ENCODE measurements at places on chromosomes 2 and 18.

DNA sequence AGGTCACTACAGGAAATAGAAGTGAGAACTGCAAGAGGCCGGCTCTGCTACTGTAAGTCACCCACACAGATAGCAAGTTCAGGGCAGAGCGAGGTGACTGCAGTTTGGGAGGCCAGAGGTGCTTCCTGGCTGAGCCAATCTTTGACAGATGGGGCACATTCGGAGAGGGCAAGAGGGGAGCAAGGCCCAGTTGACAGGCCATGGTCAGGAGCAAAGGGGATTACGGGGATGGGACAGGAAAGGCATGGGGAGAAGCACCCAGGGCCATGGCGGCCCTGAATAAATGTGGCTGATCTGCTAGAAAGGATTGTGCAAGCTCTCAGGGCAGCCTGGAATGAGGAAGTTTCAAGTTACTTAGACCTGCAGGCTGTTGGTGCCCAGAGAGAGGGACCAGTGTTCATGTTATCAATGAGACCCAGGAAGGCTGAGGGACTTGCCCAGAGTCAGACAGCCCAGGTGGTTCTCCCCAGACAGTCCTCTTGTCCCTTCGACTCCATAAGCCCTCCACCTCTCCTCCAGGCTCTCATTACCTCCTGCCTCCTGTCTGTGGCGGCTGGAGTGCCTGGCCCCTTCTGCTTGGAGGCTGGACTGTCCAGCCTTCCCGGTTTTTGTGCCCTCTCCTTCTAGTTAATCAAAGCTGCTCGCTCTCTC is 123.3 kb downstream of the CTIF start:
- no peak for DNase-seq

DNA sequence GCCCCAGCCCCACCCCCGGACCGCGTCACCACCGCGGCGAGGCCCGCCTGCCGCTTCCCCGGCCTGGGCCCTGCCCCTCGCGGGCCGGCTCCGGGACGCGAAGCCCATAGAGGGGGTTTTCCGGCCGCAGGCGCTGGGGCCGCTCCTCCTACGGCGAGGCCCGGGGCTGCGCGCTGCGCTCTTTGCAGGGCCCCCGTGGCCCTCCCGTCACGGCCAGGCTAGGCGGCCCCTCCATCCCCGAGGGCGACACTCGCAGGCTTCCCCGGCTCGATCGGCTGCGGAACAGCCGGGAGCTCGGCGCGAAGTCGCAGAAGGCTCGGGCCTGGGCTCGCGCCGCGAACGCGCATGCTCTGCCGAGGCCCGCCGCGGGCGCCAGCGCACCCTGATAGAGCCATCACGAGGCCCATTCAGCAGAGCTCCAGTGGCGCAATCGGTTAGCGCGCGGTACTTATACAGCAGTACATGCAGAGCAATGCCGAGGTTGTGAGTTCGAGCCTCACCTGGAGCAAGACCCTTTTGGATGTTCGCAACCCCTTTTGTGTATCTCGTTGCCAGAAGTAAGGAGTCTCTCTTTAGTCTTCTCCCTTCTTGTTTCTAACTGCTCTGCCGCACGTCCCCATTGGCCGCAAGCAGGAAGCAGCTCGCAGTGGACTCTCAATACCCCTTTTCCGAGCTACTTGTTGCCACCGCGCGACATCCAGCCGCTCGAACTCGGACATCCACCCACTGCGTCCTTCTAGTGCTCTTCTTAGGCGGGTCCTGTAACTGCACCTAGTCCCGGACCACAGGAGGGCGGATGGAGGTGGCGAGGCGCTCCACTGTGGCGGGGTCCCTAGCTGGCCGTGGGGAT is 18.0 kb upstream of the HAAO start:
- DNase-seq, result peak; percentile 95

DNA sequence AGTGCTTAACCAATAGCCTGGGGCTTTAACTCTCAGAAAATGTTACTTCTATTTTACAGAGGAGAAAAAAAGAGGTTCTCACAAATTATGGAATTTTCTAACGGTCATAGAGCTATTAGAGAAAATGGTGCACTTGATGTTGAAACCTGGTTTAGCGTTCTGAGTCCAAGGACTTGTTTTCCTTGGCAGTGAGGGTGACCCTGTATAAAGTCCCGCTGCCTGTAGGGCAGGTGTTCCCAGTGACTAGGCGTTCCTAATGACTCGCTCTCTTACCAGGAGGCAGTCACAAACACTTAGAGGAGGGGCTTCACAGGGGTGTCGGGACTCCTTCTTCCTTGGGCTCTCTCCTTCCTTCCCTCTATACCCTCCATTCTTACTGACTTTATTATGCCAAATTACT is 175.8 kb downstream of the ACTR3 start:
- no peak for DNase-seq

- no peak for DNase-seq
These were observed 207.4 kb downstream of the CBLN2 start for GRCh38 chr18:72336786-72337185.

GRCh38 chr2:75500633-75501032 is 60.1 kb downstream of the EVA1A start:
- no peak for DNase-seq

GRCh38 chr2:167294776-167295140 is 406.5 kb downstream of the XIRP2 start:
- DNase-seq, result no peak

DNA sequence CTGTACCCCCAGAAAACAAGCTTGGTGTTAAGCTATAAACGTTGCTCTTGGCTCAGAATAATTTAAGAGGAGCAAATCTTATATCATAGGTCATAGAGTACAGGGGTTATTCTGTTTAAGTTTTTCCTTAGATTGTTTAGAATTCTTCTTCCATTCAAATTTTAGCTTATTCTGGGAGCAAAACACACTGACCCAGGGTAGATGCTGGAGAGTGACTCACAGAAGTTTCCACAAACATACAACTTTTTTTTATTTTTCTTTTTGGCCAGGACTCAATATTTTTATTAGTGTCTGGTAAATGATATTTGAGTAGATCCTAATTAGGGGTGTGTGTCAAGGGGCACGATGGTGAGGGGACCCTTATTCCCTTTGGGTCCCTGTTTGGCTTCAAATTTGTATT is 71.5 kb upstream of the PSME4 start:
- DNase-seq, result no peak

- no peak for DNase-seq
These were observed 97.6 kb downstream of the UXS1 start for GRCh38 chr2:106096299-106097037.

DNA sequence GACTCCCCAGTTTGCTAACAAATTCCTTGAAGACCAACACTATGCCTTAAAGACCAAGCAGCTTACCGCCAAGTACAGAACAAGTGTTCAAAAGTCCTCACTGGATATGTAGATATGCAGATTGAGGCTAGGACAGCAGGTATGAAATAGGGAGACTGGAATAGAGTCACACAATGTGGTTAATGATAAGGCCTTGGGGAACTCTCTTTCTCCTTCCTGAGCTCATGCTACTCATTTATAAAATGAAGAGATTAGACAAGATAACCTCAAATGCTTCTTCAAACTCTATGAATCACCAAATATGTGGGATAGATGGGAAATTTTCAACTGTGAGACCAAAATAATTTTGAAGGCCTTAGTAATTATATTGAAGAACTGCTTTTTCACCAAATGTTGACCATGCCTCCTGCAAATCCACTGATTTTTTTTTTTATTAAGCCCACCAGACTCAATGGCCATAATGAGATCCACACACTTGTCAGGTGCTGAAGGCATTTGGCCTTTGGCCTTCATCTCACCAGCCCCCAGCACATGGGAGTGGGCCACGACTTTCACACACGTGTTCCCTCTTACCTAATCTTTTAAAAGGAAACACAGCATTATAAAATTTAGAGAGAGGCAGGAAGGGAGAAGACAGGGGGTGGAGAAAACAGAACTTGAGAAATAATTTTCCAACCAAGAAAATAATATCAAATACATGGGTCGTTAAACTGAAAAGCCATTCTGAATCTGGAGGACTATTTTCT is 181.5 kb downstream of the EN1 start:
- DNase-seq, result no peak

- DNase-seq, result no peak
These were observed 32.0 kb upstream of the STPG4 start for GRCh38 chr2:47187069-47187468.

- no peak for DNase-seq
These were observed 295.7 kb upstream of the TRIB2 start for GRCh38 chr2:12421046-12421445.

GRCh38 chr2:77028032-77028600 is 494.1 kb downstream of the LRRTM4 start:
- DNase-seq, result no peak

DNA sequence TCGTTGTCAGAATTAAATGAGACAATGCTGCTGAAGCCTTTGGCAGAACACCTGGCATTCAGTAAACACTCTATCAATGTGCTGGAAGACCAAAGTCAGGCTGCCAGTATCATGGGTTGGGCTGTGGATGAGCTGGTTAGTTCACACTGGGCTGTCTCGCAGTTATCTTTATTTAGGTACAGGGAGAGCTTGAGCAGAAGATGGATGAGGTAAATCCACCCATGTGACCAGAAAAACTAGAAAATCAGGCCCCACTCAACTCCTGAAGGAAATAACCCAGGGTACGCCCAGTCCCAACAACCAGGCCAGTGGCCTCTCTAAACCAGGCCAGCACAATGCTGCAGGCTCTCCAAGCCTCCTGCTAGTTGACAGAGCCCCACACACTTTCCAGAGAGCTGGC is 330.3 kb downstream of the TNS1 start:
- no peak for DNase-seq

- no peak for DNase-seq
These were observed 31.9 kb downstream of the C1QL2 start for GRCh38 chr2:119126650-119127049.

GRCh38 chr2:60973705-60974104 is 43.8 kb upstream of the PEX13 start:
- DNase-seq, result no peak

GRCh38 chr18:75198036-75198435 is 10.9 kb downstream of the PTGR3 start:
- DNase-seq, result no peak

- no peak for DNase-seq
These were observed 132.7 kb upstream of the ARL4C start for GRCh38 chr2:234629596-234629995.

DNA sequence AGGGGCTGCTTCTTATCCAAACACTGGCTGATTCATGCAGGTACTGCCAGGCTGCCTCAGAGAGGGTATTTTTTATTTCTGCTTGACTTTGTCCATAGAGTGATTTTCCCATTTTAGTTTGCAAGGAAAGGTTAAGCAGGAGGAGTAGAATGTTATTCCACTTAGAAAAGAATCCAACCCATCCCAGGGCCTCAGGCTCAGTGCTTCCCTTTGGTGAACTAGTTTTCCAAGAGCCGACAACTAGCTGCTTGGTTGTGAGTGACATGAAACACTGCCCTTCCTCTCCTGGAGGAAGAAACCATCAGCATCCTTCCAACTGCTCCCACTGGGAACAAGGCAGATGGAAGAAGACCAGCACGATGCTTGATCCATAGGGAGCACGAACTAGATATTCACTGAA is 58.5 kb downstream of the BCL2 start:
- no peak for DNase-seq

DNA sequence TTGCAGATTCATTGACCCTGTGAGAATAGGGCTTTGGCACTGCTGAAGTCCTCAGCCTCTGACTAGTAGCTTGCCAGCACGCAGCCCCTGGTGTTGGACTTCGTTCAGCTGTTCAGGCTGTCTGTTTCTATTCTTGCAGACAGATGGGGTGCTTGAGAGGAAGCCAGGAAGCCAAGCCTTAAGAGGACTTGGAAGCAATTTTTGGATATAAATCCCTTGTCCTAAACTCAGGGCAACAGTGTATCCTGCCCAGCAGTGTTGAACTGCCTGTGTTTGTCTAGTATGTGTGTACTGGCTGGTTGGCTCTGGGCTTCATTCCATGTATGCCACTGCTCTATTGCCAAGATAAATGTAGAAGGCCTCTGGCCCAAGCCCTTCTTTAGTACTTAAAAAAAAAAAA is 108.6 kb downstream of the COMMD1 start:
- DNase-seq, result peak; percentile 84

DNA sequence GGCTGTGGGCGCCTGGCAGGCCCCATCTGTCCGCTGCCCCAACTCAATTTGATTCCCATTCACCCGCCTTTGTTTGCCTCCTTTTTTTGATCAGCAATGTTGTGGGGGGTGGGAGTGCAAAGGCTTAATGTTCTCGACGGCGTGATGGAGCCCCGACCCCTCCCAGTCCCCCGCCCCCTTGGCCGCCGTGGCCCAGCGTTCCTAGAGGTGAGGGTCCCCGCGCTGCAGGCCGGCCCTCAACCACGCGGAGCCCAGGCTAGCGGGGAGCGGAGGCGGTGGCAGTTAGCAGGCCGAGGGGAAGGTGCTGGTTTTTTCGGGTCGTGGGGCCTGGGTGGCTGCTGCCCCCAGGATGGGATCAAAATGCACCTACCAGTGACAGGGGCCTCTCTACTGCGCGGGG is 274.7 kb upstream of the SKOR2 start:
- no peak for DNase-seq

DNA sequence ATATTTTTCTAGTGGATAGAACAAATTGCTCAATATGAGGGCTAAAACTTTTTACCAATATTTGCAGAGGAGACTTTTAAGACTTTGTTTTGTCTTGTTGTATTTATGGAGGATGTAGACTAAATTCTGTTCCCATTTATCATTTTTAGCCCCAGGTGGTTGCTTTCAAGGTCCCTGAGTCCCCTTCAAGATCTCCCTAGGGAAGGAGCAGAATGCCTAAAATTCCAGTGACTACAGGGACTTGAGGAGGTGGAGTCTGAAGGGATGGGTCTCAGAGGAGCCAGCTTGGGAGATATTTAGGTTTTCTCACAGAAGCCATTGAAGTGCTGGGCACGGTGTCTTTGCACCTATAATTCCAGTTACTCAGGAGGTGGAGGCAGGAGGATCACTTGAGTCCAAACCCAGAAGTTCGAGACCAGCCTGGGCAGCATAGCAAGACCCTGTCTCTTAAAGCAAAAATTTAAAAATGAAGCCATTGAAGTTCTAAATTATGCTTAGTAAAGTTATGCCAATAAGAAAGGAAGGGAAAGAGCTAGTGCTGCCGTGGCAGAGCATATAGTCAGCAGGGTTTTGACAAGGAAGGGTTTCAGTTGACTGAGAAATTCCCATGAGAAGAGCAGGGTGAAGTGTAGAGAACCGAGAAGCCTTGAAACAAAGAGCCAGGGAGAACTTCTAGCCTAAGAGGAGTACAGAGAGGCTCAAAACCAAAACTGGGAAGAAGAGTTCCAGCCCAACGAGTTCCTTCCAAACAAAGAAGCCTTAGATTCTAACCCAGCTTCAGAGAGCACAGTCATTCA is 43.4 kb downstream of the COMMD1 start:
- DNase-seq, result peak; percentile 26

GRCh38 chr2:48699348-48699930 is 56.1 kb downstream of the LHCGR start:
- DNase-seq, result no peak

- DNase-seq, result peak; percentile 40
These were observed 1.2 kb downstream of the ALK start for GRCh38 chr2:29920130-29920577.

- DNase-seq, result no peak
These were observed 46.5 kb downstream of the EFEMP1 start for GRCh38 chr2:55877087-55877436.
